Pons (tissue), 1 donor: ENCODE measurements at places on chromosomes 13 and 19.
A peak's percentile ranks its signal among the peaks of the same experiment; 100 is the strongest.

DNA sequence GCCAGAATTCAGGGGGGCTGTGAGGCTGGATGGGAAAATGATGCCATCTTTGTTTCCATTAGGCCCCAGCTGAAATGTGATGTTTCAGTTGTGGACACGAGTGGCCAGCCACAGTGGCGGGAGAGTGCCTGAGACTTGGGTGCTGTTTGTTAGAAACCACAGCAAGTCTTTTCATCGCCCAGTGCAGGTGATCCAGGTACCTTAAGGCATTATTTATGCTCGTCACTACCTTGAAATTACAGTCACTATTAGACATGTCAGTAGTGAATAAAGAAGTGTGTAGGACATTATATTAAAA, 82.5 kb upstream of the TM9SF2 start:
- no peak for DNase-seq

GRCh38 chr13:111270765-111271698, 49.4 kb upstream of the TEX29 start:
- no peak for DNase-seq

DNA sequence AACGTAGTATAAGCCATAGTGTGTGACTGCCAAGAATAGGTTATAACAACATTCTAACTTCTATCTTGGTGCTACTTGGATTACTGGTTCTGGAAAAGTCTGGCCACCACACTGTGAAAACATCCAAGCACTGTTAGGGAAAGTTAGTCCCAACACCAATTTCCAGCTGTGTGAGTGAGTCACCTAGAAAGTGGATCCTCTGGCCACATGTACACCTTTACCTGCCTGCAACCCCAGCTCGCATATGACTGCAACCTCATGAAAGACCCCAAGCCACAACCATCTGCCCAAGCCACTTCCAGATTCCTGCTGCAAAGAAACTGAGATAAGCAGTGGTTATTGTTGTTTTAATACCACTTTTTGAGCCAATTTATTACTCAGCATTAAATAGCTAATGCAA, 404.5 kb downstream of the KCTD12 start:
- DNase-seq = no peak

DNA sequence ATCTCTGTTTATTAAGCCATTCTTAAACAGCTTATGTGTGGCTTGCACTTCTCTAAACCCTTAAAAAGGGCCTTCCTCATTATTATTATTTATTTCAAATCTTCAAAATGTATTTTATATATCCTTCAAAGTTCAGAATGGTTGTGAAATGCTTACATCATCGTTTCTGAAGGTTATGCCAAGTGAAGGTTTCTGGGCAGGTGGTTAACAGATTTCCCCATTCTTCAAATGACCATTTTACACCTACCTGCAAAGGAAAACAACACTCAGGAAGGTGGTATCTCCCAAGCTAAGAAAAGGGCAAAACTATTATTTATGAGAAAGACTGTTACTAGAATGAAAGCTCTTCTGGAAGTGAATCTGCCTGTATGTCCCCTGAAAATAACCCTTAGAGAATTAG, 191.6 kb downstream of the SHISA2 start:
- DNase-seq = no peak

GRCh38 chr19:52007451-52007805, 583 bp downstream of the ZNF615 start:
- no peak for DNase-seq

DNA sequence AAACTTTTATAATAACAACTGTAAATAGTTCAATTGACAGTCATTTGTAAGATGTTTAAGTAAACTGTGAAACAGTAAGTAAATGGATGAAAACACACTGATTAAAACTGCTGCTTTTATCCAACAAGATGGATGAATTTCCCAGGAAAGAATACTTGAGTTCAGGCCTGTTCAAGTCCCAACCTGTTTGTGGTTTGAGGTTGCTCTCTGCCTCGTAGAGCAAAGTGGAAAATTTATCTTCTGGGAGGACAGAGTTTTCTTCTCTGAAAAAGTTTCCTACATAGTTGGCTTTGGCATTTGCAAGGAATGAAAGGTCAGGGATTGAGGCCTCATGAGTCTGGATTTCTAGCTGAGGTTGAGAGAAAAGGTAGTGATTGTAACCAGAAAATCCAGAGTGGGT, 15.2 kb upstream of the ZNF543 start:
- no peak for DNase-seq

GRCh38 chr19:49916839-49917733, 11.9 kb upstream of the ATF5 start:
- peak; percentile 62 for DNase-seq

GRCh38 chr13:39585219-39585618, 17.8 kb downstream of the LHFPL6 start:
- DNase-seq = no peak

GRCh38 chr19:57053401-57053800, 66.4 kb upstream of the USP29 start:
- no peak for DNase-seq

DNA sequence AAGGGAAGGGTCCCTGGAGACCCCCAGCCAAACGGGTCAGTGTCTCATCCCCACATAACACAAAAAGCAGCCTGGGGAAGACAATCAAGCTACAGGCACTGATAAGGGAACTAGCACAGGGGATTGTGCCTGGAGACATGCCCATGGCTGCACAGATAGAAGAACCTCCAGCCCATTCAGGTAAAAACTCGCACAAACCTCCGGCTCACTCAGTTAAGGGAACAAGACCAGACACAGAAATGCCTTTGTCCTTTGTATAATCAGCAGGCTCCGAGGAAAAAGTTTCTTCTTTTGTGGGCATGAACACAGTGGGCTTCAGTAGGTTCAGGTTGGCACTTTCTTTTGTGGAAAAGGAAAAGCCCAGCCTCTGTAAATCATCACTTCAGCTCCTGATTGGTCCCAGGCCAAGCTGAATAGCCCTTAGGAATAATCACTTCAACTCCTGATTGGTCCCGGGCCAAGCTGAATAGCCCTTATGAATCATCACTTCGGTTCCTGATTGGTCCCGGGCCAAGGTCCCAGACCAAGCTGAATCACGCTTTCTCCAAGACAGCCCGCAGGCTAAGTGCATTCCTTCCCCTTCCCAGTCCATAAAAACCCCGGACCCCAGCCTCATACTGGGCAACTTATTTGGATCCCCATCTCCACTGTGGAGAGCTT, 5.0 kb upstream of the ZNF230 start:
- no peak for DNase-seq

DNA sequence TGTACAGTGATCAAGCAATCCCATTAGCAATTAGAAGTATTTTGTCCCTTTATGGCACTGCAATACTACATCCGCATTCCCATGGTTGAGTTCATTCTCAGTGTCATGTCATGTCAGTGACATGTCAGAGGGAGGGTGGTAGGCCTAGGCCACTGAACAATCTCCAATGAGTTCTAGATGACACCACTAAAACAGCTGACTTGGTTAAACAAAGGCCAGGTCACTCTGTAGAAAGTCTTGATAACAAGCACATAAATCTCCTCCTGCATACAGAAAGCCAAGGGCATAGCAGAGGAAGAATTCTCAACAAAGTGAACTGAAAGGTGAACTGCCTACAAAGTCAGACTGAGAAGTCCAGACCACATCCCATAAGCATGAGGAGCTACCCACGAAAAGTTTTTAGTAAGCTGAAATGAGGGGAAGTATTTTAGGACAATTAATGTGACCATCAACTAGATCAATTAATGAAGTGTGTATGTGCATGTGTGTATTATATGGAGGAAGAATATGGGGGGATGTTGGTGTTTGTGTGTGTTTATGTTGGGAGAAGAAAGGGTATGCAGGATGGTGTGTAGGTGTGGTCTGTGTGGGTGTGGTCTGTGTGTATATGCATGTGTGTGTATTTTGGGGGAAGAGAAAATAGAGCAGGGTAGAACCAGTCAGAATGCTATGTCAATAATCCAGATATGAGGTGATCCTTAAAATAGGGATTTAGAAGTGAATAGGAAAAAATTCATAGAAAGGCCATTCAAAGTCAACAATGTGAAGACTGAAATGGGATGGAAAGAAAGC, 67.7 kb downstream of the TBC1D4 start:
- DNase-seq = no peak

DNA sequence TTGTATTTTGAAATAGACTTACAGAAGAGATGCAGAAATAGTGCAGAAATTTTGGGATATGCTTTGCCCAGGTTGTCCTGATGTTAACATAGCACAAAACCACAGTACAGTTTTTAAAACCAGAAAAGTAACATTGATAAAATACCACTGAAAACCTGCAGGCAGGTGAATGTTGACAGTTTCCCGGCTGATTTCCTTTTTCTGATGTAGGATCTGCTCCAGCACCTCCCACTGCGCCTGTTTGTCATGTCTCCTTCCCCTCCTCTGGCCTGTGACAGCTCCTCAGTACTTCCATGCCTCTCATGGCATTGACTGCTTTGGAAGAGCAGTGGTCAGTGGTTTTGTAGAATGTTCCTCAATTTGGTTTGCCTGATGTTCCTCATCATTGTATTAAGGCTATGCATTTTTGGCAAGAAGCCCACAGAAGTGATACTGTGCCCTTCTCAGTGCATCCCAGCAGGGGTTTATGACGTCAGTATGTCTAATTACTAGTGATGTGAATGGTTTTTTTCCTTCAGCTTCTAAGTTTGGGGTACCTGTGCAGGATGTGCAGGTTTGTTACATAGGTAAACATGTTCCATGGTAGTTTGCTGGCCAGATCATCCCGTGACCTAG, 31.0 kb downstream of the TDRD12 start:
- no peak for DNase-seq

DNA sequence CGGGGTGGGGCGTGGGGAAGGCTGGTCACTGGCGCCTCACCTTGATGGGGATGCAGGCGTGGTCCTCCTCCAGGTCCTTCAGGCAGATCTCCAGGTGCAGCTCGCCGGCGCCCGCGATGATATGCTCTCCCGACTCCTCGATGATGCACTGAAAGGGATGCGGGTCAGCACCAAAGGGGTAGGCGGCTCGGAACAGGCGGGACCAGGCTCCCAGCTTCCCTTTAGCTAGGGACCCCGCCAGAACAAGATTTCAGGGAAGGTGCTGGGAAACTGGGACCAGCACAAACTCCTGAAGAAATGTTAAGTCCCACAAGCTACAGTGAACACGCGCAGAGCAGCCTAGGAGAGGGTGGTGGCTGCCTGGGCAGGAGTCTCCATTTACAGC, 6.0 kb downstream of the EEF2 start:
- DNase-seq = no peak

GRCh38 chr13:98813993-98814392, 61.5 kb upstream of the SLC15A1 start:
- no peak for DNase-seq

DNA sequence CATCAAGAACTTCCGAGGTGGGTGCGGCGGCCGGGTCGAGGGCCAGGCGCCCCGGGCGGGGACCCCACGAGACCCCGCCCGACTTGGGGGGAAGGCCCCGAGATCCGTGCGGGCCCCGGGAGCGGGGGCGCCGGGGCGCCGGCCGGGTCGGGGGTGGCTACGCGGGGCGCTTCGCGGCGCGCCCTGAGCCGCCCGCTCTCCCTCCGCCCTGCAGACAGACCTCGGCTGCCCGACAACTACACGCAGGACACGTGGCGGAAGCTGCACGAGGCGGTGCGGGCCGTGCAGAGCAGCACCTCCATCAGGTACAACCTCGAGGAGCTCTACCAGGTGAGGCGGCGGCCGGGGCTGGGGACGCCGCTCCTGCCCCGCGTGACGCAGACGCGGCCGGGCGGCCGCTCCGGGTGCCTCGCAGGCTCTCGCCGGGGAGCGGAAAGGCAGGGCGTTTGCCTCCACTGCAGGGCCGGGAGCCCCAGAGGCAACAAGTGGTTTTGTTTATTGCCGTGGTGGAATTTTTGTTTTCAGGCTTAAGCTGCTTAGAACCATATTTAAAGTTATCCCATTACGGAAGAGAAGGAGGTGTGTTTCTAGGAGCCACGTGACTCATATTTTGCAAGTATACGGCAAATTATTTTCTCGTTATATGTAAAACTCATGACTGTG, 477 bp downstream of the CUL4A start:
- DNase-seq = no peak

DNA sequence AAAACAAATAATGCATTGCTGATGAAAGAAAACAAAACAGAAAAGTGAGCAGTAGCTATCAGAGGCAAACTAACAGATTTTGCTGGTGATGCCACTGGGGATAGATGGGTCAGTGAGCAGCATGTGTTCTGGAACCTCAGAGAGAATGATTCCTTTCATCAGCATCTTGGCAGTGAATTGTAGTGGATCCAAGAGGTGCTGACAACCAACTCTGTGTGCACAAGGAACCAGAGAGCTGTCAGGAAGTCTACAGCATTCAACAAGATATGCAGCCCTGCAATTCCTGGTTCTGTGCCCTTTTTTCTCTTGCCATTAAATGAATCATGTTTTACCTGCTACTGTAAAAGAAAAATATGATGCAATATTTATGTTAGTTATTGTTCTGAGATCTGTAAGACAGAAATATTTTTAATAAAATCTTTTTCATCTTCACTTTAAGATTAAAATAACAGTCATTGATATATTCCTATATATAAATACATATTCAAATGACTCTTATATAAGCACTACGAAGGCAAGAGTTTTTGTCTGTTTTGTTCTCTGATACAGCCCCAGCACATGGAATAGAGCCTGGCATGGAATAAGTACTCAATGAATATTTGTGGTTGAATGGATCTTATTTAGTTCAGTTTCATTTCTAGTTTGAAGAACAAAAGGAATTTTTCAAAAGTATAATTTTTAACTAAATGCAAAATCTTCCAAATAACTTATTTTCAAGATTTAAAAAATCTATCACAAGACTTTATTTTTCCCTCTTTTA, 80.8 kb downstream of the FREM2 start:
- DNase-seq = peak; percentile 99

- peak; percentile 65 for DNase-seq
Measured at GRCh38 chr19:51365211-51365964, 800 bp downstream of the ETFB start.

- DNase-seq = peak; percentile 46
Measured at GRCh38 chr19:56637976-56638555, 4.9 kb upstream of the SMIM17 start.
